ENCODE measurements at places on chromosomes 2 and 18.

- DNase-seq: no peak
Observed at GRCh38 chr2:135874777-135875365, 1.4 kb downstream of the MCM6 start.

DNA sequence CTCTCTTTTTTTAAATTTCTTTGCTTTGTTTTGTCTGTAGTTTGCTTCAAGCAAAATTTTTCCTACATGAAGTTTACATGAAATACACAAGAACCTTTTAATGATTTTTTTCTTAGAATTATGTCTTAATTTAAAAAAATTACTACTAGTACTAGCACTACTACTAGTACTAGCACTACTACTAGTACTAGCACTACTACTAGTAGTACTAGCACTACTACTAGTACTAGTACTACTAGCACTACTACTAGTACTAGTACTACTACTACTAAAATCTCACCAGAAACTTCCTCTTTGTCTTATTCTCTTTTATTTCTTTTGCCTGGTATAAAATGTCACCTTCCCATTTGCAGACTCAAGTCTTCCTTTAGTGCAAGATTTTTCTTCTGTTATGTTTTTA lies 71.1 kb downstream of the PTH2R start:
- DNase-seq: no peak

DNA sequence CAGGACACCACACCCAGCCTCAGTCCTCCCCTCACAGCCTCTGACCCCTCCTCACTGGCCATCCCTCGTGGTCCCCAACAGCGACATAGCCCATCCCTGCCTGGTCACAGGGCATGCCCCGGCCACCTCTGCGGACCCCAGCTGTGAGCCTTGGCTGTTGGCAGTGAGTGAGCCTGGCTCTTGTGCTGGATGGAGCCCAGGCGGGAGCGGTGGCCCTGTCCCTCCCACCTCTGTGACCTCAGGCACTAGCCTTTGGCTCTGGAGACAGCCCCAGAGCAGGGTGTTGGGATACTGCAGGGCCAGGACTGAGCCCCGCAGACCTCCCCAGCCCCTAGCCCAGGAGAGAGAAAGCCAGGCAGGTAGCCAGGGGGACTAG lies 7.9 kb downstream of the DES start:
- no peak for DNase-seq

DNA sequence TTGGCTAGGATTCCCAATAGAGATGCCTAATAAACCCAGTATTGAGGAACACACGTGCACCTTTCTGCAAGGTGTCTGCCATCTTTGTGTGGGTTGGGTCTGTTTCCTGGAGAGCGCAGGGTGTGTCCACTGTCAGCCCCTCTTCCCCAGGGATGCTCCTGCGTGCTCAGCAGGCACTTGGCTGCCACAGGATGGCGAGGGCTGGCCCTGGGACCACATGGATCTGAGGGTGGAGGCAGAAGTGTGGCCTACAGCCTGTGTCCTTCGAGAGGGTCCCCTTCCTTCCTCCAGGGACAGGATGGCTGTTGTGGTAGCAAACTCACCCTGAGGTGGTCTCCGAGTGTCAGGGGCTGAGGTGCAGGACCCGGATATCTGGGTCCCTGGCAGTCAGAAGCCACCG lies 78.0 kb upstream of the PXDN start:
- no peak for DNase-seq

Data from brain microvascular endothelial cell (primary cell).